H7 (cell line): ENCODE measurements at places on chromosomes 3 and 15. TPM values are rescaled to one million over a fixed set of nuclear protein-coding genes. Genes with fewer than 3 reads are reported as not detected.

TSC22D2 gene
- 5.8 and 6.1 TPM in 2 replicates for total RNA-seq

RAD51 gene
- 14.2 and 16.1 TPM in 2 replicates for total RNA-seq

IGSF11 gene
- 0.66 and 0.89 TPM in 2 replicates for total RNA-seq

ISG20 gene
- total RNA-seq = 0.14 and 3.4 TPM in 2 replicates

COL6A5 gene
- not detected in 2 replicates for total RNA-seq

ZIC4 gene
- total RNA-seq = 0.59 TPM in 1 of 2 replicates, not detected in the other

TOPBP1 gene
- total RNA-seq = 36.3 and 44.3 TPM in 2 replicates

HES1 gene
- 49.4 and 70.9 TPM in 2 replicates for total RNA-seq

PRKCD gene
- 2.9 and 3.1 TPM in 2 replicates for total RNA-seq

ALDH1A3 gene
- 25.6 and 25.9 TPM in 2 replicates for total RNA-seq

EXD1 gene
- 0.22 and 0.73 TPM in 2 replicates for total RNA-seq

GRCh38 chr15:67834581-67835296, 5.1 kb downstream of the RNU6-1 start:
- DNase-seq = peak; percentile 83

- no peak for DNase-seq
These were observed 5.2 kb upstream of the RPS17 start for GRCh38 chr15:82545478-82545877.

DNA sequence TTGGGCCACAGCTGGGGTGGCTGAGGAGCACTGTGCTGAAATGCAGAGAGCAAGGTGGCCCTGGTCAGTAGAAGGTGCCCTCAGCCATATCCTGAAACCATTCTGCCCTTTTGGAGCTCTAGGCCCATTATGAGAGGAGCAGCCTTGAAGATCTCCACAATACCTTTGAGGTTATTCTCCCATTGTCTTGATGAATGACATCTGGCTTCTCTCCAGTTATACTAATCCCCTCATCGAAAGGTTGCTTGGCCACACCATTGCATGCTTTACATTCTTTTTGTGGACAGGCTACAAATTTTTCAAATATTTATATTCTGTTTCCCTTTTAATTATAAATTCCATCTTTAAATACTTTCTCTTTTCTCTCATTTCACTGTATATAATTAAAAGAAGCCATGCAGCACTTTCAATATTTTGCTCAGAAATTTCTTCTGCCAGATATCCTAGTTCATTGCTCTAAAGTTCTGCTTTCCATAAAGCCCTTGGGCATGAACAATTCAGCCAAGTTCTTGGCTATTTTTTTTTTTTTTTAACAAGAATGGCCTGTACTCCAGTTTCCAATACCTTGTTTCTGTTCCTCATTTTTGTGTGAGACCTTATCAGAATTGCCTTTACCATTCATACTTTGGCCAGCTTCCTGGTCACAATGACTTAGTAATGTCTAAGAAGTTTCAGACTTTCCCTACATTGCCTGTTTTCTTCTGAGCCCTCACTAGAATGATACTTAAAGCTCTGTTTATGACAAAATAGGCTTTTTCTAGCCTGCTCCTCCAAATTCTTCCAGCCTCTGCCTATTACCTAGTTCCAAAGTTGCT, 138.9 kb upstream of the SGO1 start:
- DNase-seq = no peak

GRCh38 chr3:183880121-183880520, 4.6 kb downstream of the PARL start:
- no peak for DNase-seq

DNA sequence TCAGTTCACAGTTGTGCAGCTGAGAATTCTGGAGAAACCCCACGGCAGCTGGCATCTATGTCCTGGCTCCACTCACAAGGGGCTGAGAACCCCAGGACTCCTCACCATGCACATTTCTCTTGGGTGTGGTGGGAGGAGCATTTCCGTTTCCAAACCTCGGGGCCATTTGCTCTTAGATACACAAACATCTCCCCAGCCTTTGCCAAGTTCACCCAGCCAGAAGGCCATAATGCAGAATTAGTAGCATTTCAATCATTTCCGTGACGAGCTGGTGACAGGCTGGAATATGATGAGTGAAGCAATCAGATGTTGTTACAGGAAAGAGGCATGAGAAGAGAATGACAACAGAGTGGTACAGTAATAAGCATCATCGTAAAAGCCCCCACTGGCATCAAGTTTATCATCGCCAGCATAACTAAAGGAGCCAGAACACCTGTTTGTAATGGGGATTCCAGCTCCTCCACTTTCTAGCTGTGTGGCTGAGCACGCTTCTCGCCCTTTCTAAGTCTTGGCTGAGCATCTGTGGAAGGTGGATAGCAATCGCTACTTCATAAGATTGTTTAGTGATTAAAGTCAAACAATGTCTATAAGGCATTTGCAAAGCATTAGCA, 82.0 kb downstream of the LIPC start:
- no peak for DNase-seq

GRCh38 chr3:181886676-181887075, 175.0 kb downstream of the SOX2 start:
- DNase-seq = no peak

- DNase-seq = no peak
These were observed 872.4 kb downstream of the NAALADL2 start for GRCh38 chr3:175731543-175731942.

DNA sequence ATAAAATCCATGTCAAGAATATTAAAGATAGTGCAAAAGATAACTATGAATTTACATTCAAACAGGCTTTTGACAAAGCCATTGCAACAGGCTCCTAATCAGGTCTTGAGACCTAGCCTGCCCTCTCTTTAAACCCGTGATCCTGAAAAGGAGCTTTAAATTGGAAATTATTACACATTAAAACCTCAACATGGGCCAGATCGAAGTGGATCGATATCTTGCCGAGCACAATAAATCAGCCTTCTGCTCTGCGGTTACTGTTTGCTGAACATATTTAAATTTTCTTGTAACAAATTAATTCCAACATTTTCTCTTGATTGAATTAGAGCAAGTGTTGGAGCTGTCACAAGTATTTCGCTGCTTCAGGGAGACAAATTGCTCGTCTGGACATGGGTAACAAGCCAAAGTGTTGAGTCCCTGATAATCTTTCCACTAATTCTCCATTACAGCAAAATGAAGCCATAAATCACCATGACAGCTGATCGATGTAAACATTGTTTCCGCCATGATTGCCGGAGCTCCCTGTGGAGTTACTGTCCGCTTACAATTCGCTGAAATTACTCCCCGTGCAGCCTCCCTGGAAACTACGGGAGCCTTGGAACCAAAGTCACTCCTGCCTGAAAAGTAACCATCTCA, 47.6 kb downstream of the SHOX2 start:
- no peak for DNase-seq

- DNase-seq = no peak
These were observed 59.3 kb downstream of the CEP152 start for GRCh38 chr15:48751595-48751994.

DNA sequence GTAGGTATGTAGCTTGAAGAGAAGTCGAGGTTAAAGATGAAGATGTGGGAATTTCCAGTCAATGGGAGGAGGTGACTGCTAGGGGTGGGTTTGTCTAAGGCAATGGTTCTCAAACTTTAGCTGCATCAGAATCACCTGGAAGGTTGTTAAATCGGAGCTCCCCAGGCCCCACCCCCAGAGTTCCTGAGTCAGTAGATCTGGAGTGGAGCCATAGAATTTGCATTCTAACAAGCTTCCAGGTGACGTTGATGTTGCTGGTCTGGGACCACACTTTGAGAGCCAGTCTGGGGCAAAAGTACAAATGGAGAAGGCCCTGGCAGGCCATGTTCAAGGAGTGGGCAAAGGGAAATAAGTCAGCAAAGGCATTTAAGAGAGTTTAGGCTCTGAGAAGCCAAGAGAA, 69.1 kb downstream of the CMTM8 start:
- no peak for DNase-seq

DNA sequence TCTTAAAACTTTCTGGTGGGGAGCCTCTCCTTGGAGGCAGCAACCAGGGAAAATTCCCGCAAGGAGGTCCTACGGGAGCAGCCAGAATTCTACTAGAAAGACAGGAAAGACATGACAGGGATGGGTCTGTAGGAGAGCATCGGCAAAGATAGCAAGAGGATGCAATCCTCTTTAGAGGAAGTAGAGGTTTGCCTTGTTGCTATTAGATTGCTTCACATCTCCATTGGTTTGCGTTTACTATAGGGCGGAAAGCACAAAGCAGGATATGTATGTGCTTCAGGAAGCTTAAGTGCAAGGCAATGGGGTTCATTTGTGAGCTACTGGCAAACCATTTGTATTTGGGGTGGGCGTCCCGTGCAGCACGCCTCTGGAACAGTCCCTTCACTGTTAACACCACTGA, 193.0 kb downstream of the RORA start:
- no peak for DNase-seq

DNA sequence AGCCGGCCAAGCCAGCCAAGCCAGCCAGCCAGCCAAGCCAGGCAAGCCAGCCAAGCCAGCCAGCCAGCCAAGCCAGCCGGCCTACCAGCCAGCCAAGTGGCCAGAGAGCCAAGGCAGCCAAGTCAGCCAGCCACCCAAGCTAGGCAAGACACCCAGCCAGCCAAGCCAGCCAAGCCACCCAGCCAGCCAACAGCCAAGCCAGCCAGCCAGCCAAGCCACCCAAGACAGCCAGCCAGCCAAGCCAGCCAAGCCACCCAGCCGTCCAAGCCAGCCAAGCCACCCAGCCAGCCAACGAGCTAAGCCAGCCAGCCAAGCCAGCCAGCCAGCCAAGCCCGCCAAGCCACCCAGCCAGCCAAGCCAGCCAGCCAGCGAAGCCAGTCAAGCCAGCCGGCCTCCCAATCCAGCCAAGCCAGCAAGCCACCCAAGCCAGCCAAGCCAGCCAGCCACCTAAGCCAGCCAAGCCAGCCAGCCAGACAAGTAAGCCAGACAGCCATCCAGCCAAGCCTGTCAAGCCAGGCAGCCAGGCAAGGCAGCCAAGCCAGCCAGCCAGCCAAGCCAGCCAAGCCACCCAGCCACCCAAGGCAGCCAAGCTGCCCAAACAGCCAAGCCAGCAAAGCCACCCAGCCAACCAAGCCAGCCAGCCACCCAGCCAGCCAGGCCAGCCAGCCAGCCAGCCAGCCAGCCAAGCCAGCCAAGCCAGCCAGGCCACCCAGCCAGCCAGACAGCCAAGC, 200.5 kb downstream of the GOLGA6L6 start:
- DNase-seq = peak; percentile 69

DNA sequence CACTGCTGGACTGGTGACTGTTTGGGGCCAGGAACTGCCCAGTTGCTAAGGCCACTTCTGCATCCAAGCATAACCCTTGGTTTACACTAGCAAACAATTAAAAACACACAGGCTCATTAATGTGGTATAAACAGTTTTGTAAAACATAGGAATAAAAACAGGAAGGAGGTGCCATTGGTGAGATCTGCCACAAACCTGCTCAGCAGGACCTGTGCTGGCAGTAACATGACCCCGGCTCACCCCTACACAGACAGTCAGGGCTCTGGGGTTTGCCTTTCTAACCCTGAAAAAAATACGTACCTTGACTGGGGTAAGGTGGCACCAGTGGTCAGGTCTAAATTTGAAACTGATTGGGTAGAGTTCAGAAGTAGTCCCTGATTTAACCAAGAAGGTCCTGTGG, 76.2 kb downstream of the ATP1B3 start:
- DNase-seq = no peak

- DNase-seq = peak; percentile 67
These were observed 36.5 kb upstream of the KLHL6 start for GRCh38 chr3:183591881-183592521.

GRCh38 chr3:59580996-59581395, 531.2 kb upstream of the CFAP20DC start:
- no peak for DNase-seq

GRCh38 chr3:150210461-150211110, 197.5 kb upstream of the TSC22D2 start:
- DNase-seq = peak; percentile 27

DNA sequence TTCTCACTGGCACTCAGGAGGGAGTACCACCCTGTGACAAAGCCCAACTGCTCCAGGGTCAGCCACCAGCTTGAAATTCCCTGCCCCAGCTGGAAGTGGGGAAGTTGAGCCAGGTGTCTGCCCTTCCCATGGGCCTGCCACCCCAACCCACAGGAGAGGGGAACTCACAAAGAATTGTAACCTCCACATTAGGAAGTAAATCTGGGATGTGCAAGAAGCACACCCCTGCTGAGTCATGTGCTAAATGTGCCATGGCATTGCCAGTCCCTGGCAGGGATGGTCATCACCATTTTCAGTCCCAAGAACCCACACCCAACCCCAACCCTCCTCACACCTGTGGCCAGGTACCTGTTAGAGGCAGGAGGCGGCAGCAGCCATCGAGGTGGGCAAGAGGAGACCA, 165.2 kb upstream of the THBS1 start:
- DNase-seq = no peak

- DNase-seq = no peak
These were observed 12.8 kb downstream of the IL17RB start for GRCh38 chr3:53859178-53859577.

- DNase-seq = peak; percentile 19
These were observed 740 bp upstream of the NSMCE3 start for GRCh38 chr15:29270169-29270955.

DNA sequence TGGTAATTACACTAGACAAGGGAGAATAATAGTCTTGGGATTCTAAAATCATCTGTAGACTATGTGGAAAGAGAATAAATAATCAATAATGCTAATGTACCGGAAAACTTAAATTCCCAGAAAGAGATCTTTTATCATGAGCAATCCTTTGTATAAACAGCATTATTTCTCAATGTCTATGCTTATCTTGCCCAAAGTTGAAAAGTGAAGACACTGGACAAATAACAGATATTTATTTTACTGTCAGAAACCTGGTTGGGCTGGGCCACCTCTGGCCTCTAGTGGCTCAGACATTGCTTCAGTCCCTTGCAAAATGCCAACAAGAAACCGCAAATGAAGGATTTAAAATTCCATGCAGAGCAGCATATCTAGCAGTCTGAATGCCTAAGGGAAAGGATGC, 409.9 kb downstream of the FHIT start:
- DNase-seq = no peak

DNA sequence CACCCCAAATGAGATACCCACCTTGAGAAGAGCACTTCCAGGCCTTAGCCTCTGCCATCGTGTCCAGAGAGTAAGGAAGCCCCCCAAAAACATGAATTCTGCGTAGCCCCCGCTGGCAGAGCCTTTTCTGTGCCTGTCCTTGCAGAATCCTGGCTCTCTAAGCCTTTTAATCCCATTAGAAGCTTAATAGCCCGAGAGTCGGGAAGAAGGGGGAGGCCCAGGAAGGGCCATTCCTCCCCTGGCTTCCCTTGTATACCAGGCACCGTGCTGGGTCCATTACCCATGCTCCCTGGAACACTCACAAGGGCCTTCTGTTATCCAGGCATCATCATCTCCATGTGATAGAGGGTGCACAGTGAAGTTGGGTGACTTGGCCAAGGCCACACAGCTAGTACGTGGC, 7.1 kb downstream of the SPTBN5 start:
- DNase-seq = no peak

DNA sequence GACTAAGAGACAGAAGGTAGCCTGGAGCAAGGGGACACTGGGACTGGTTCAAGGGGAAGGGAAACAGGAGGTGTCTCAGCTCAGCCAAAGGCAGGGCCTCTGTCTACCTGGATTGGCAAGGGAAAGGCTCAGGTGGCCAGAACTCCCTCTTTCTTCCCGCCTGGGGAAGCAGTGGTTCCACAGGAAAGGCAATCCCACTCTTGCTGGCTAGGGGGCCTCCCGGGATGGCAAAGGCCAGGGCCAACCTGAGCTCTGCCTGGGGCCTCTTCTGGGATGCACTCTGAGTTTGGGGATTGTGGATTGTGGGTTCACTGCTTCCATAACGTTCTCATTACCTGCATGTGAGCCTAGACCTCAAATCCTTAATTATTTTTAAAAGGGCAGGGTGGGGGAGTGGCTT, 13.0 kb upstream of the PARP6 start:
- peak; percentile 70 for DNase-seq
